Activated CD4-positive, alpha-beta T cell treated with anti-CD3 and anti-CD28 coated beads, Interleukin-2, amount 50 U/mL, for 24 hours (primary cell): ENCODE measurements at places on chromosomes 7 and 10.

DNA sequence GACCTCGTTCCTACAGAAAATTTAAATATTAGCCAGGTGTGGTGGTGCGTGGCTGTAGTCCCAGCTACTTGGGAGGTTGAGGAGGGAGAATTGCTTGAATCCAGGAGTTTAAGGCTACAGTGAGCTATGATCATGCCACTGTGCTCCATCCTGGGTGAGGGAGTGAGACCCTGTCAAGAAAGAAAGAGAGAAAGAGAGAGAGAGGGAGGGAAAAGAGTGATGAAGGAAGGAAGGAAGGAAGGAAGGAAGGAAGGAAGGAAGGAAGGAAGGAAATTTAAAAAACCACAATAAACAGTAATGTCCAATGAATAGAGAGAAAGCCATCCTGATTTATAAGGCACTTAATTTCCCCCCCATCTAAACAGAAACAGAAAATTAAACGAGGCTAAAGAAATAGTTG is 9.4 kb downstream of the MYPN start:
- no peak for DNase-seq

DNA sequence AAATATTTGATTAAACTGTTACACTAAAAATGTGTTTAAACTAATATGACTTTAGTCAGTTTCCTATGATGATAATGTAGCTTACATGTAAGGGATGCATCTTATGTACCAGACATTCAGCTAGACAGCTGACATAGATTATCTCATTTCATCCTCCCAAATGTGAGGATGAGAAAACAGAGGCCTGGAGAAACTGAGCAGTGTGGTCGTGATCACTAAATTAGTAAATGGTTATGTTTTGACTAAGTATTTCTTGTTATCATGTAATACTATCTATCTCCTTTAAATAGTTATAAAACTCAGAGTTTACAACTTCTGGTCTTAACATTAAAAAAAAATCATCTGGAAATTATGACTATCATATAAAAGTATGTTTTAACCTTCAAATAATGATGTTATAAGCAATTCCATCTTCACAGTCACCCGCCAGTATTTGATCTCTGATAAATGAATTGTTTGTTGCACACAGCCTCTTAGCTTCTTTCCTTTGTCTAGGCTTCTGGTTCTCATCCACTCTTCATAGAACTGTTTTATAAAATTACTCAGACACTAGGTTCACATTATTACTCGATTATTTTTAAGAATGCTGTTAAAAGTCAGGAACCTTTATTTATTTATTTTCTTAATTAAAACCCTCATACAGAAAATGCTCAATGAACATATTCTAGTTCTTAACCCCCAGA is 33.6 kb upstream of the HDAC9 start:
- DNase-seq: no peak

DNA sequence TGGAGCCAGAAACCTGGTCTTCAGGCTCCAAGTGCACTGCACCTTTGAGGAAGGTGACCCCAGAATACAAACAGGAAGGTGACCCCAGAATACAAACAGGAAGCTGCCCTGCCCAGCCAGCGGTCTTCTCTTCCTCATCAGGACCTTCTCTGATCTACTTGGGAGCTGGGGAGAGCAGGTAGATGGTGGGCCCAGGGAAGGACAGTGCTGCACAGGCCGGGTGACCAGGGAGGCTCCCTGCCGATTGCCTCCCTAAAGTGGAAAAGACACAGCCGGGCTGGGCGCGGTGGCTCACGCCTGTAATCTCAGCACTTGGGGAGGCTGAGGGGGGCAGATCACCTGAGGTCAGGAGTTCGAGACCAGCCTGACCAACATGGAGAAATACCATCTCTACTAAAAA is 151.8 kb upstream of the CHST15 start:
- no peak for DNase-seq

DNA sequence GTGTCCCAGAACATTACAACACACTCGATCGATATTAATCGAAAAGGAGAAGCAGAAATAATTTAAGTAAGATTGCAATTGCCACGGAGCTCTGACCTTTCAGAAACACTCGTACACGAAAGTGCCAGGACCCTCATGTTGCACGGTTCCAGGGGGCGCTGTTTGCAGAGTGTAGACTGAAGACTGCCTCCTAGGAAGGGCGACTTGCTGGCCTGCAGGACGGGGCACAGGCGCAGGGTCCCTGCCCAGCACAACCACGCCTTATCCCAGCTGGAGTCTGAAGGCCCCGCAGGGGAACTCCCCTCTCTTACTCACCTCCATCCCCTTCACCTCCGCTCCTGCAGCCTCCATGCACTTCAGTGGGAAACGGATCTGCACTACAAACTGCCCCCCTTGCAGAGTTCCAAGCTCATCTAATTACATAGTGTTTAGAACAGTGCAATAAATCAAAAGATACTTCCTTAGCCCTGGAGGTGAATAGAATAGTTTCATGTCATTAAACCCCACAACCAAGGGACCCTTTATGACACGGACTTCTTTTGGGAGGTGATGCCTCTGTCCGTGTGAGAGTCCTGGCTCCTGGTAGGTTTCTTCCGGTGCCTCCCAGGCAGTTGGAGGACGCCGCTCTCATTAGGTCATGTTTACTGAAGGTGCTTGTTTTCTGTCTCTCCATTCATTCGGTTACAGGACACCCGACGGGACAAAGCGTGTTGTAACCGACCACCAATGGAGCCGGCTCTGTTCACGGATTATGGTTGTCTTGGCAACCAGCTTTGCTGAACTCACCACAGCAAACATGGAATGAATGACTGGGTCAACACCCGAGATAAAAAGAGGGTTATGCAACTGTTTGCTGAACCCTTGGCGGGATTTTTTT is 262.2 kb downstream of the BAMBI start:
- DNase-seq: no peak

GRCh38 chr10:20874261-20874660 is 22.9 kb downstream of the NEBL start:
- no peak for DNase-seq

DNA sequence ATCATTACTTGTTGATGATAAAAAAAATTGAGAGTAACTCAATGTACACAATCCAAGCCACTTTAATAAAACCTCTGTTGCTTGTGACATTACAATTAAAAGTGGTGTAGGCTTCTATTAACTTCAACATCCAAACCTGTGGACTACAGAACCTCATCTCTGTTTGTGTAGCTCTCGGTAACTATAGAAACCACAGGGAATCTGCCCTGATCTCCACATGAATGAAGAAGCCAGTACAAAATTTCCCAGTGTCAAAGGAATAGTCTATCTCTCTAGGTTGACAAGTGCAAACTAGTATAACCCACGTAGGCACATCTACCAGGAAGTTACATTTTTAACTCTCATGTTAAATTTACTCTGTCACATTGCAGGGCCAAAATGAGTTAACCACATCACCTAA is 204.3 kb downstream of the CHCHD3 start:
- DNase-seq: no peak

GRCh38 chr10:95245425-95246055 is 45.3 kb downstream of the PDLIM1 start:
- DNase-seq: no peak

DNA sequence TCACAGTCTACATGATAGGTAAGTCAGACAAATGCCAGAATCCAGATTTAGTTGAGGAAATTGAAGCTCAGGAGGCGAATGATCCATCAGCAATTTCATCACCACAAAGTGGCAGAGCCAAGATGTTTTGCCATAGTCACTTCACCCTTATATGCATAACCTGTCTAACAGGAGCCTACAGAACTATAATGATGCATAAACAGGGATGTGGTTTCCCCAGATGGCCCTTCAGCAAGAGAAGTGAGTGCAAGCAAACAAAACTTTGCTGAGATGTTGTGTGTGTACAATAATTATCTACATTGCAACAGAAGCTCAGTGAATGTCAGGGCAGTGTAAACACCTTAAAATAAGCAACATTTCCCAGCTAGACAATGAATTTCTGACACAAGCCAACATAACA is 28.6 kb downstream of the PON3 start:
- no peak for DNase-seq

- no peak for DNase-seq
Measured at GRCh38 chr7:43742692-43743091, 13.4 kb upstream of the COA1 start.

DNA sequence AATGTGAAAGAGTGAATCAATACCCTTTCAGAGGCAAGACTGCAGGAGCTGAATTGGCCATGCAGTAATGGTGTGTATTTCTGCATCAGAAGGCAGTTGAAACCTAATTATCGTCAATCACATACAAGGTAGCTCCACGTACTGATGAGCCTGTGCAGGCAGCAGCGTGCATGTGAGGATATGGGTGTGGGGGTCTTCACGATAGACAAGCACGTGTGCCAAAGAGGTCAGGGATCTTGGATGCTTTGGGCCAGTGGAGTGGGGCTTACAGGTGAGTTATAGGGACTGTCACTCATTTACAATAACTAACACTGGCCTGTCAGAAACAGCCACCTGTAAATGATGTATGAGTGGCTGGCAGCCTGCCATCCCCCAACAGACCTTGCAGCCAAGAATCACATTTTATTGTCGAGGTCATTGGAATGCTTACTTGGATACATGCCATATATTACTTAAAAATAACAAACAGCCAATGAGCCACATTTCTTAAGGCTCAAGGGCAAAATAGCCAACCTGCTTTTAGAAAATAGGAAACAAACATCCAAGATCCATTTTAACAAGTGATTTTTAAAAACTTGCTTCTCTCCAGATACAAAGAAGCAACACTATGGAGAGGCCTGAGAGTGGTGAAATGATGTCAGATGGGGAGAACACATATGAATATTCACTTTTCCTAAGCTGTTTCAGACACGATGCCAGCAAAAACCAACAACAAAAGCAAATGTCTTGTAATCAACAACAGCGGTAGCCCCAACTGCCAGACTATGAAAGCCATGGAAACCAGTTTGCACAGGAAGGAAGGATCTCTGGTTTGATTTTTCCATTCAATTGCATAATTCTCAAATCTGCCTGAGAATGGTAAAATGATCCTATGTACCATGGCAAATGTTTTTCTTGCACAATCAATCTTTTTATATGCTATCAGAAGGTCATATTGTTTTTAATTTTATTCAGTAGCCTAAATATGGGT is 210.7 kb downstream of the SKAP2 start:
- no peak for DNase-seq

DNA sequence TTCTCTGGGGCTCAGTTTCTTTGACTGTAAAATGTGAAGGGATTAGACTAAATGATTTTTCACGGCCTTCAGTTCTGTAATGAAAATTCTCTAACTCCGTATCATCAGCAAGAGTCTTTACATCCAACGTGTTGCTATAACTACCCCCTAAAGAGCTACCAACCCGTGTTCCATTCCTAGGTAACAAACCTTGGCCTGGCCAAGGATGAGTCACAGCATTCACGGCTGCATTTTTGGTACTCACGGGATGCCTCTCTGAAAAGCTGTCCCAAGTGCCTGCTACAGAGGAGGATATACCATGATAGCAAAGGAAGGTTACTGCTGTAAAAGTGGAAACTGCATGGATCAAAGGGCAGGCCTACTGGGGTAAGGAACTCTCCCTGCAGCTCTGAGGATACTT is 5.9 kb downstream of the LRRC4 start:
- no peak for DNase-seq

GRCh38 chr10:3995302-3996210 is 210.5 kb upstream of the KLF6 start:
- DNase-seq: no peak

- no peak for DNase-seq
Measured at GRCh38 chr10:127937069-127937468, 30.2 kb downstream of the PTPRE start.

GRCh38 chr7:19113855-19114550 is 3.4 kb downstream of the TWIST1 start:
- no peak for DNase-seq

DNA sequence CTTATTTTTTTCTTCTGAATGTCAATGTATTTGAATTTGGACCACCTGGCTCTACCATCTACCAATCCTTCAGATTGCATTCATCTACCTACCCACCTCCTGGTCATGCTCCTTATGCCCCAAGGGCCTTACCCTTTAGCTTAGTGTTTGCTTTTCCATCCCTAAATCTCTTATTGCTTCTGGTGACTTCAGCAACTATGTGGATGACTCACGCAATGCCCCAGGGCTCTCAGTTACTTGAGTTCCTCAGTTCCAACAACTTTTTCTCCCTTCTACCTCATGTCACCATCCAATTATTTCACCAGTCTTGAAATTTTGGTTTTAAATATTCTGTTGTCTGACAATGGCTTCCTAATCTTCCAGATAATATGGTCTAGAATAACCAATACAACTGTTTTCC is 118.9 kb downstream of the CFAP58 start:
- no peak for DNase-seq

GRCh38 chr7:5431560-5432015 is 8.0 kb upstream of the TNRC18 start:
- DNase-seq: no peak

GRCh38 chr10:96334616-96335526 is 23.9 kb downstream of the OPALIN start:
- no peak for DNase-seq

DNA sequence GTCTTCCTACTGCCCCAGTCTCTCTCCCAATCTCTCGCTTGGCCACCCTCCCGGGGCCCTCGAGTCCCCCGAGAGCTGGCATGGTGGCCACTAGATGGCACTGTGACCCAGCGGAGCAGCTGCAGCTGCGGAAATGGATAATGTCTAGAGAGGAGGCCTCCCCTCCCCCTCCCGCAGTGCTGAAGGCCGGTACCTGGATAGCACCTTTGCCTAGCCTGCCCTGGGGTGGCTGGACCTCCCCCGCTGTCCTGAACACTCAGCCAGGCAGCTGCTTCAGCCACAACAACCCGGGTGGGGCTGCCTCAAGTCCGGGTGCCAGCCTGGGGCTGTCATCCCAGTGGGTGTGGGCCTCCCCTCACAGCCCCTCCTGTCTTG is 65.2 kb downstream of the GOLGA7B start:
- peak; percentile 74 for DNase-seq

DNA sequence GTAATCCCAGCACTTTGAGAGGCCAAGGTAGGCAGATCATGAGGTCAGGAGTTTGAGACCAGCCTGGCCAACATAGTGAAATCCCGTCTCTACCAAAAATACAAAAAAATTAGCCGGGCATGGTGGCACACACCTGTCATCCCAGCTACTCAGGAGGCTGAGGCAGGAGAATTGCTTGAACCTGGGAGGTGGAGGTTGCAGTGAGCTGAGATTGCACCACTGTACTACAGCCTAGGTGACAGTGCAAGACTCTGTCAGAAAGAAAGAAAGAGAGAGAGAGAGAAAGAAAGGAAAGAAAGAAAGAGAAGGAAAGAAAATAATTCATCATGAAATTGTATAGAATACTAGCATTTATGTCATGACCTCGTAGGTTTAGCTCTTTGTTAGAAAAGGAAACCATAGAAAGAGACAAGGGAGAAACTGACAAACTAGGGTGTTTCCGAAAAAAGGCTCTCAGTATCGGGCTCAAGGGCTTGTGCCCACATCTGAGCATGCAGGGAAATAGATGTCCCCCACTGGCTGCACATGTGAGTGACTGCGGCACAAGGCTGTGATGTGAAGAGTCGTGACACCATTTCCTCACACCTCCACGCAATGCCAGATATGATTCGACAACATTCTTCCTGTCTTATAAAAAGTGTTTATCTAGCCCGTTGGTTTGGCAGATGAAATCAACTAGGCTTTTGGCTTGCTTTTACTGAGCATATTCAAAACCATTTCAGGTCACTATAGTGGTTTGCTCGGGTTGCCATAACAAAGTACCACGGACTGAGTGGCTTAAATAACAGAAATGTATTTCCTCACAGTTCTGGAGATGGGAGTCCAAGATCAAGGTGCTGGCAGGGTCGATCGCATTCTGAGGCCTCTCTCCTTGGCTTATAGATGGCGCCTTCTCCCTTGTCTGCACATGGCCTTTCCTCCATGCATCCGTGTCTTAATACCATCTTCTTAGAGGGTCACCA is 2.0 kb downstream of the SRGN start:
- peak; percentile 81 for DNase-seq

GRCh38 chr7:13414661-13415107 is 574.8 kb downstream of the ETV1 start:
- no peak for DNase-seq

GRCh38 chr10:122206471-122207065 is 64.5 kb upstream of the BTBD16 start:
- no peak for DNase-seq
